T-helper 2 cell (primary cell): ENCODE measurements at places on chromosomes 6 and 20.

DNA sequence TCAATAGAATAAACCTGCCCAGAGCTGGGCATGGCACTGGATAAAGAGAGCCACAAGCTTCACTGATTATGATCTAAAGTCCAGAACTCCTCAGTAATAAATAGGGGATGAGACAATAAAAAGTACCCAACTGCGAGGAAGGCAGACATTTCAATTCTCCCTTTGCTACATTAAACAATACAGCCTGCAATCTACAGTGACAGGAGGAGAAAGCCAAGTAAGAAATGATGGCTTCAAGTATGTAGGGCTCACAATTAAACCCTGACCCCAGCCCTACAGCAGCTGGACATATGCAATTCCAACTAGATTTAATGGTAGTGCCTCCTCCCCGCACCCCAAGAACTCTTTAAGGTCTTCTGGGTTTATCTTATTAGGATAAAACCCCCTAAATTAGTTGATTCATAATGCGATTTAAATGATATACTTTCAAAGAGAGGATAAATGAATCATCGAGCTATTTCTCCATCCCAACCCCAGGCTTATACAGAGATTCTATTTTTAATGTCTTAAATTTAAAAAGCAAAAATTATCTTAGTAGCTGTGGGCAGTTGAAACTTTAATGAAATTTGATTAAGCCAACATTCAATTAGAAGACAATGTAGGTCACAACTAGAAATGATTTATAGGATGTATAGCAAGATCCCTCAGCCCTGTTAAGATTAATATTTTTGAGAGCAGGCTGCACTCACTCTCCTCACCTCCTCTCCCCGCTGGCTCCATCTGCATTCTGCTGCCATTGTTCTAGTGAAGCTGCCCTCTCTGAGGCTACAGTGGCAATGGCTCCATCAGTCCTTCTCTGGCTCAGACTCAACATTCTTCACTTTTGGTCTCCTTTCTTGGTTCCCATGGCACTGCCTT, 57.1 kb downstream of the OGFRL1 start:
- DNase-seq: no peak

- no peak for DNase-seq
Measured at GRCh38 chr6:2376429-2377355, 131.3 kb upstream of the GMDS start.

- no peak for DNase-seq
Measured at GRCh38 chr6:44265722-44266233, 427 bp upstream of the NFKBIE start.

DNA sequence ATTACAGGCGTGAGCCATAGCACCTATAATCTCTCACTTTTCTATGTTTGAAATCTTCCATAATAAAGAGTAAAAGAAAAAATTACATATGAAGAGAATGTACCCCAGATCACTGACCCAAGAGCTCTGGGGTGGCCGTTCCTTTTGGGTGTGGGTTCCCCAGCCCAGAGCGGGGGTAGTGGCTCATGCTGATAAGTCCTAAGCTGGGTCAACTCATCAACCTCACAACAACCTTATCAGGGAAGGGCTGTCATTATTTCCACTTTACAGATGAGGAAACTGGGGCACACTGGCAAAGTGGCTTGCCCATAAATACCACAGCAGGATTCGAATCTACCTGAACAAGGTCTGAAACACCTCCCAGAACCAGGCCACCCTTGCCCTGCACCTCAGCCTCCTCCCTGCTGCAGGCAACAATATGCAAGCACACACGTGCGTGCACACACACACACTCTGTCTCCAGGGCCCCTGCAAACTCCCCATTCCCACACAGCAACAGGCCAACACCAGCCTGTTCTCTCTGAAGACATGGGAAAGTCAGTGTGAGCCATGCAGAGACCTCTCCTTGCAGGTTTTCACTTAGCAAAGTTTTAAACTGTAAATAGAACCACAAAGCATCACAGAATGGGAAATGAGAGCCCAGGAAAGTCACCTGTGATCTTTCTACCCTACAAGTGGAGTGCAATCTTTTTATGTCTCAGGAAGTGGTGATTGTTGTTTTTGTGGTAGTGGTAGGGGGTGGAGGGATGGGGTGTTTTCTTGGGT, 27.7 kb downstream of the BFSP1 start:
- peak; percentile 63 for DNase-seq

DNA sequence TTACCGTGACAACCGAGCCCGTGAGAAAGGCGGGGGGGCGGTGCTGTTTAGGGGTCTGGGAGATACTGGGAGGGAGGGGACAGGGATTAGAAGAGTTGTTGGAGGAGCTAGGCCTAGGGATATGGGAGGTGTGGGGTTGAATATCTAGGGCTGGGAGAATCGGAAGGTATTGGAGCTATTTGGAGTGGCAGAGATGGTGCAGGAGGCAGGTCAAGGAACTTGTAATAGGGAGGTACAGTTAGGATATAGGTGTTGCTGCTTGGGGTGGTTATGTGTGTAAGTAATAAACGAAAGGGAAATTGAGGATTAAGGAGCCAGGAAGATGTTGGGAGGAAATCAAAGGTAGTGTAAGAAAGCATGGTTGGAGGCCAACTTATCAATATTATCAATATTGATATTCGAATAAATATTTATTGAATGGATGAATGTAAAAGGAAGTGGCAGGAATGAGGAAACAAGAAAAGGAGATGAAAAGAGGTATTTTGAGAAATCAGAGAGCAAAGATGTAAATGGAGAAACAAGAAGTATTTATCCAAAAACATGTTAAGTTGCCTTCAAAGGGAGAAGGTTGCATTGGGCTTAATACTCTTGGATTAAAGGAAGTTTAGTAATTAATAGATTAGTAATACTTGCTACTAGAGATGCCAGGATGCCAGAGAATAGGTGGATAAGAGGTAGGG, 602 bp downstream of the PPP1R11 start:
- DNase-seq: no peak

DNA sequence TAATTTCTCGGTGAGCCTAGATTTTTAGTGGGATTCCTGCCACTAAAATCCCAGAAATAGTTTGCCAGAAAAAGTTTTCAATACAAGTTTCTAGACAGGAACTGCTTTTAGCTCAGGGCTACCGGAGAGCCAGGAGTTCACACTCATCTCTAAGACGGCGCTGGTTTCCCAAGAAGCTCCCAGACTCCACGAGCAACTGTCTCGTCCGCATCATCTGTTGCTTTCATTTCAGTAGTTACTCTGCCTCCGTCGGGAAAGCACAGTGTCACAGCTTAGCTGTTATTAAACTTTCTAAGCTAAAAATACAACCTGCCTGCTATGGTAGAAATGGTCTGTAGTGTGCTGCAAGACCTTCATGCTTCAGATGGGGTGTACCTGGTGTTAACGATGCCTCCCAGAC, 197.3 kb upstream of the SNX9 start:
- no peak for DNase-seq

DNA sequence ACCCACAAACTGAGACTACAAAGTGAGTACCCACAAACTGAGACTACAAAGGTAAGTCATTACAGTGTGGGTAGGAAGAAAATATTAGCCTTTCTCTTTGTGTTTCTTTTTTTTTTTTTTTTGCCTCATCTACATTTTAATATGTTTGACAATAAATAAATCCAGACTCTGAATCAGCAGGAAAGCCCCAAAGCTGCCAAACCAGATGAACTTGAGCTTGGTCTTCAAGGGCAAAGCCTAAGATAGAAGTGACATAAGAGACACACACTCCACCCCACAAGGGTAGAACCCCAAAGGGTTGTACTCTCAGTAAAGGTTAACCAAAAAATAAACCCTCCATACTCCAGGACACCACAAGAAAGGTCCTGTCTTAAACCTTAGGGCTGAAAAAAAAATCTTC, 326.8 kb upstream of the ARID1B start:
- no peak for DNase-seq

DNA sequence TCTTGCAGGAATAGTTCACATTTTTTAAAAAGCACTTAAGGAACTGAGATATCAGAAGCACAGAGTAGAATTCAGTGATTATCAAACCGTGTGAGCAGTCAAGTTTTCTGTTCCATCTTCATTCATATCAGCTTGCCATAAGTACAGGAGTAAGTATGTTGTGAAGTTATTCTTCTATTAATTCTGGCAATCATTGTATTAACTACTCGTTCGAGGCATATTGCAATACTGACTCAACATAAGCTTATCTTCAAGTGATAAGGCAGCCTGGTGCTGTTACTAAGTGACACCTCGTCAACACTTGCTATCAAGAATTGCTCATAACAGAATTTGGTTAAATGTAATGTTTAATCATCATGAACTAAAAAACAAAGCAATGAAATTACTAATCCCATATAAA, 75.7 kb upstream of the SNX9 start:
- no peak for DNase-seq

DNA sequence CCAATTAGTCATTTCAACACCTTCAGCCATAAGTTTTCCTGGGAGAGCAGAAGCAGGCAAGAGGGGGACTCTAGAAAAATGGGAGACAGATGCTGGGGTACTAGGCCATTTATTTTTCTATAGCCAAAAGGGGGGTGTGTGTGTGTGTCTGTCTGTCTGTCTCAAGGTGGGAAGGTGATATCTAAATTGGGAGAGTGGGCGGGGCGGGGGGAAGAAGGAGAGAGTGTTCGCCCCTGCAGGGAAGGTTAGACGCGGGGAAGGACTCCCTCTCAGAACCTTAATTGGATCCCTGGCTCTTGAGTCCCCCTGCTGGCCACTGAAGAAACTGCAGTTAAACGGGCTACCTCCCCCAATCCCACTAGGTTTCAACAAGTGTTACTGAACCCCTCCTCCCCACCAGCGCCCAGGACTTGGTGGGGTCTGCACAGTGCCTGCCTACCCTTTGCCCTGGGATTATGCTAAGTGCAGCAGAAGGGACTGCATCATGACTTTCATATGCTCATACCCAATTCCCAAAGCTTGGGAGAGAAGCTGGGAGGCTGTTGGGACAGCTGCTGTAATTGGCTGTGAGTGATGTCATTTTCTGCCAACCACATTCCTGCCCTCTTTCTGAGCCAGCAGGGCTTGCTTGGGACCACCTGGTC, 45.8 kb downstream of the FOXP4 start:
- DNase-seq: peak; percentile 60

GRCh38 chr6:2110504-2110903, 134.9 kb downstream of the GMDS start:
- DNase-seq: no peak

- DNase-seq: no peak
Measured at GRCh38 chr20:32711346-32711745, 31.9 kb downstream of the COMMD7 start.

- DNase-seq: no peak
Measured at GRCh38 chr6:168938546-168938945, 315.1 kb downstream of the THBS2 start.

GRCh38 chr6:98384334-98384733, 450.0 kb upstream of the POU3F2 start:
- no peak for DNase-seq

DNA sequence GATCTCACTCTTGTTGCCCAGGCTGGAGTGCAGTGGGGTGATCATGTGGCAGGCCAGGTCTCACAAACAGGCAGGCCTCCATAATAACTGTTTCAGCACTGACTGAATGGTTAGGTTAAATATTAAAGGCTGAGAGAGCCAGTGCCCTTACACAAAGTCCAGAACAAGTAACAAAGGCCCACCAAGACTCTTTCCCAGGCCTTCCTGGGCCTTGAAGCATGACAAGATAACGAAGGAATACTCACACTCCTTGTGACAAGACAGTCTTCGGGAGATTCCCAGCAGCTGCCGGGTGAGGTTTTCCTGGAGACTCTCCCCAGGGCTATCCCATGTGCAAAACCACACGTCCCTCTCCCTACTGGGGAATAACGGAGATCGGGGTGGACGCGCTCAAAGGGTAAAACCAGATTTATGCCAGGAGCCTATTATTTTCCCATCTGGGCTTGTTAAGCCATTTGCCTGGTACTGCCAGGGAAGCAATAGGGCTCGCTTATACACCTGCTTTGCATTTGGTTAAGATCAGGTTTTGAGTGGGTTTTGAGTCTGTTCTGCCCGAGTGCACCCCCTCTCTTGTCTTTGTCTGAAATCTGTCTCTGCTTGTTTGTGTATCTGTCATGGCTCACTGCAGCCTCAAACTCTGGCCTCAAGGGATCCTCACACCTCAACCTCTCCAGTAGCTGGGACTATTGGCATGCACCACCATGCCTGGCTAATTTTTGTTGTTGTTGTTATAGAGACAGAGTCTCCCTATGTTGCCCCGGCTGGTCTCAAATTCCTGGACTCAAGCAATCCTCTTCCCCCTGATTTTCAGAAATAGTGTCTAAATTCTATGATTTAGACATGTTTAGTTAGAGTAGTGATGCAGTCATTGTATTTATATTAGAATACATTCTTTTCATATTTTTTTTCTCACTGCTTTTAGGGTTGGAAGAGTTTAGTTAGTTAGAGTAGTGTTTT, 1.4 kb upstream of the ENPP3 start:
- DNase-seq: no peak

DNA sequence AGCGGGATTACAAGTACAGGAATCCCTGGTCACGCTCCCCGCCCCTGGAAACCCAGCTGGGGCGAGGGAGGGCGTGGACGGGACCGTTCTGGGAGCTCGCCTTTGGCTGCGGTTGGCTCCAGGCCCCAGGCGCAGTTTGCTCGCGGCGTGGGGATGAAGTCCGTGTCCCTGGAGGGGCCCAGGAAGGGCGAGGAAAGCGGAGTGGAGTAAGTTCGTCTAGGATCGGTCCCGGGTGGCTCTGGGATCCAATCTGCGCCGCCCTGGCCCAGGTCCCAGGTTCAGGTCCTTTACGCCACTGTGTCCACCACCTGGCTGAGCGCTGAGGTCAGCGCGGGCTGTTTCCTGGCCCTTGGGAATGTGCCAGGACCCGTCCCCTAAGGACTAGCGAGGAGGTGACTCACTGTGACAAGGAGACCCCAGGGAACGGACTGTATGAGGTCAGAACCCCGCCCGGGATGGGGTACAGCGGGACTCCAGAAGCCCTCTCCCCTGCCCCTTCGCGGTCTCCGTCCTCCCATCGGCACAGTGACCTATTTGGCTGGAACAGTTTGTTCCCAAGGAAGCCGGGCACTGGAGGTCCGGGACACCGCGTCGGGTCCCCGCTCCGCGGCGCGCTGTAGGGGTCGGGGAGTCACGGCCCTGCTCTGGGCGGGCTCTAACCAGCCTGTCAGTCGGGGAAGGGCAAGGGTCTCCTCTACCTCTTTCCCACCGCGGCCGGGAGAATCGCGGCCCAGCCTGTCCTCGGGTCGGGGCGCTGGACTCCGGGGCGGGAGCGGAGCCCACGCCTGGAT, 724 bp downstream of the CDKN1A start:
- peak; percentile 23 for DNase-seq

GRCh38 chr20:20204256-20204655, 151.9 kb downstream of the CFAP61 start:
- no peak for DNase-seq

DNA sequence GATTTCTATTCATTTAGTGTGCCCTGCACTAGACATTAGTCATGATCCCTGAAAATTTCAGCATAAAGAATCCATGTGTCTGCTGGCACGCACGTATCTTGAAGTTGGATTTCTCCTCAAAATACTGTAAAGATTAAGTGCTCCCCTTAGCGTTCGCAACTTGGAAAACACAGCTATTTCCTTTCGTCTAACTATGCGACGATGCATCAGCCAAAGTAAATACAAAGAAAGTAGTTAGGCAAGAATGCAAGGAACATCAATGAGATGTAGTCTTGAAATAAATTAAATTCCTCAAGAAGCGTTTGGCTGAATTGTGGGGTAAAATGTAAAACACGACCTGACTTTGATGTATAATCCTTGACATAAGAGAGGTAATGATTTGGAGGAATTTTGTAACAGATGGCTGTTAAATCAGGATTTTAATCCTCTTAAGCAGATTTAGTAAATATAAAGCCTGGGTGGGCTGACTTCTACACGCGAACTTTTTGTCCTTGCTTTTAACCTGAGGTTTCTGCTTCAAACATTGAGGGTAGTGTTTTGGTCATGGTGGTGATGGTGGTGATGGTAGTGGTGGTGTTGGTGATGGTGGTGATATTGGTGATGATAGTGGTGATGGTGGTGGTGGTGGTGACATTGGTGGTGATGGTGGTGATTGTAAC, 88.2 kb downstream of the FOXF2 start:
- no peak for DNase-seq
